ENCODE measurements at places on chromosomes 13 and 19. TPM values are rescaled to one million over a fixed set of nuclear protein-coding genes. Genes with fewer than 3 reads are reported as not detected.

APBA3 gene
- total RNA-seq: 42.9 TPM

HDGFL2 gene
- 20.5 TPM for total RNA-seq

FXYD1 gene
- 12.7 TPM for total RNA-seq

PSG7 gene
- total RNA-seq: not detected

CASP14 gene
- not detected for total RNA-seq

DNA sequence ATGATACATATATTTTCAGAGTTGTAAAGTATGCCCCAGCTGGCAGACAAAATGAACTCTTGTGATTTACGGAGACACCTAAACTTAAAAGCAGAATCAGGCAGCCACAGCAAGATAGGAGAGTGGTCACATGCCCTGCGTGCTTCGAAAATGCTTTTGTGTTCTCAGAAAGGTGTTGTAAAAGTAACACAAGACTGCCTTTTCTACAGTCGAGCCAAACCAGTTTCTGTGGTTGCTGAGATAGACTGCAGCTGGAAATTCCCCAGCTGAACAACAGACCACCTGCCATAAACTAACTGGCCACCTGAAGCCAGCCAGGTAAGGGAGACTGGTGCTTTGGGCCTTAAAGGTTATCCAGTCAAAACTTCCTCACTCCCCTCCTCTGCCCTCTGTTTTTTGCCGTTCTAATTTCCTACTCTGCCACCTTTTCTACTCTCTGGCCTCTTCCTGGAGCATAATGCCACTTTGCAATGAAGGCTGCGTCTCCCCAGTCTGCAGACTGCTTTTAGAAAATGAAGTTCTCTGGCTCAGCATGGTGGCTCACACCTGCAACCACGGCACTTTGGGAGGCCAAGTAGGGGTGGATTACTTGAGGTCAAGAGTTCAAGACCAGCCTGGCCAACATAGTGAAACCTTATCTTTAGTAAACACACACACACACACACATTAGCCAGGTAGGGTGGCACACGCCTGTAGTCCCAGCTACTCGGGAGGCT lies 381.2 kb upstream of the SLITRK1 start:
- H3K4me3 ChIP-seq: no peak overlapping the region
- DNase-seq: no peak
- H3K27me3 ChIP-seq: no peaks in the 10 kb centered on the region
- H3K36me3 ChIP-seq: no peaks in the 10 kb centered on the region
- no peaks in the 10 kb centered on the region for H3K4me1 ChIP-seq

GRCh38 chr19:45645068-45645630 lies 6.0 kb upstream of the EML2 start:
- H3K36me3 ChIP-seq: no peaks in the 10 kb centered on the region
- H3K4me3 ChIP-seq: peak overlapping the region; percentile 40
- H3K4me1 ChIP-seq: peaks cover 43% of the 10 kb centered on the region
- no peak overlapping the region for H3K27ac ChIP-seq
- DNase-seq: no peak

- H3K27me3 ChIP-seq: no peaks in the 10 kb centered on the region
- H3K36me3 ChIP-seq: no peaks in the 10 kb centered on the region
- no peak overlapping the region for H3K27ac ChIP-seq
- no peak for DNase-seq
- H3K4me1 ChIP-seq: peaks cover 10% of the 10 kb centered on the region
Observed at GRCh38 chr13:24629320-24629719, 50.9 kb upstream of the ATP12A start.

GRCh38 chr19:14383661-14384555 lies 2.7 kb downstream of the ADGRE5 start:
- H3K4me1 ChIP-seq: peaks cover 38% of the 10 kb centered on the region
- no peaks in the 10 kb centered on the region for H3K36me3 ChIP-seq
- no peak for DNase-seq
- peak overlapping the region; percentile 87 for H3K27ac ChIP-seq
- peak overlapping the region; percentile 68 for H3K4me3 ChIP-seq
- no peaks in the 10 kb centered on the region for H3K27me3 ChIP-seq

- no peaks in the 10 kb centered on the region for H3K36me3 ChIP-seq
- no peak overlapping the region for H3K27ac ChIP-seq
- no peaks in the 10 kb centered on the region for H3K4me1 ChIP-seq
- DNase-seq: no peak
- no peaks in the 10 kb centered on the region for H3K27me3 ChIP-seq
Observed at GRCh38 chr13:72462726-72463125, 264.7 kb downstream of the MZT1 start.

GRCh38 chr13:106551751-106552150 lies 16.2 kb downstream of the ARGLU1 start:
- no peak overlapping the region for H3K4me3 ChIP-seq
- no peak for DNase-seq
- no peak overlapping the region for H3K27ac ChIP-seq
- no peaks in the 10 kb centered on the region for H3K4me1 ChIP-seq
- no peaks in the 10 kb centered on the region for H3K27me3 ChIP-seq

DNA sequence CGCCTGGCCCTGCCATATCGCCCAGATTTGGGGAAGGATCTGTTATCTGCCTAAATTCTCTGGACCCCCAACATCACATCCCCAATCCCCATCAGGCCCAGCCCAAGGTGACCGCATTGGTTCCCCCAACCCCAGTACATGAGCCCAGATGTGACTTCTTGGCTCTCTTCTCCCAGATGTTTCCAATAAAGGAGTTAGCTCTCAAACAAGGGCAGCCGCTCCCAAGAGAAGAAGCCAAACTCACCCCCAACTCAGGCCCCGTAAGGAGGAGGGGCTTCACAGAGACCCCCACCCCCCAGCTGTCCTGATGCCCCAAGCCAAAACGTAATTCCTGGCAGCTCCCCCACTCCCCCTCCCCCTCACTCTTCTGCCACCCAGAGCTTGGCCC lies 6.9 kb downstream of the FBN3 start:
- no peak overlapping the region for H3K27ac ChIP-seq
- H3K36me3 ChIP-seq: no peaks in the 10 kb centered on the region
- no peaks in the 10 kb centered on the region for H3K4me1 ChIP-seq
- no peak overlapping the region for H3K4me3 ChIP-seq

DNA sequence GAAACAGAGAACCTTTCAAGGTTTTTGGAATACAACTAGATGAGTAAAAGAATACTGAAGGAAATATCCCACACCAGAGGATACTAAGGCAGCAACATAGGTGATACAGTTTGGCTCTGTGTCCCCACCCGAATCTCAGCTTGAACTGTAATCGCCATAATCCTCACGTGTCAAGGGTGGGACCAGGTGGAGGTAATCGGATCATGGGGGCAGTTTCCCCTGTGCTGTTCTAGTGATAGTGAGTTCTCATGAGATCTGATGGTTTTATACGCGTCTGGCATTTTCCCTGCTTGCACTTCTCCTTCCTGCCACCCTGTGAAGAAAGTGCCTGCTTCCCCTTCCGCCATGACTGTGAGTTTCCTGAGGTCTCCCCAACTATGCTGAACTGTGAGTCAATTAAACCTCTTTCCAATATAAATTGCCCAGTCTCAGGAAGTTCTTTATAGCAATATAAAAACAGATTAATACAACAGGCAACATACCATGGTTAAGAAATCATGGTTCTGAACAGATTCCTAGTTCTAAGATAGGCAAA lies 97.0 kb downstream of the ABCC4 start:
- no peak for DNase-seq
- no peak overlapping the region for H3K27ac ChIP-seq
- H3K4me1 ChIP-seq: no peaks in the 10 kb centered on the region

DNA sequence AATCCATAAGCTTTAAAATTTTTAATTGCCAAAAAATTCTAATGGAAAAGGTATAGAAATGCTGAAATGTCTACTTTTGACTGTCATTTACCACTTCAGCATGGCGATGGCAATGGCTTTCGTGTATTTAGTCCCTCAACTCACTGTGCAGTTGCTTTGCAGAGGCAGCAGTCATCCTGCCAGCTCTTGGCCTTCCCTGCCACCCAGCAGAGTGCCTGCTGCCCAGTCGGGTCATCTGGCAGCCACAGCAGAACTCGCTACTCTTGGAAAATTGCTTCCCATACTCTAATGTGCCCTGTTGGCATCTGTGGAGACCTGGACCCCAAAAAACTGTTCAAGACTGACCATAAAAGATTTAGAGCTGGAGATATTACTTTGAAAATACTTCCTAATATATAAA lies 383.2 kb downstream of the UQCRFS1 start:
- H3K27ac ChIP-seq: no peak overlapping the region
- no peaks in the 10 kb centered on the region for H3K27me3 ChIP-seq
- H3K36me3 ChIP-seq: no peaks in the 10 kb centered on the region
- DNase-seq: no peak

- DNase-seq: no peak
- H3K4me3 ChIP-seq: peak within 1 kb of the TSS; percentile 5
- H3K36me3 ChIP-seq: no peaks in the 10 kb centered on the region
- H3K4me1 ChIP-seq: no peaks in the 10 kb centered on the region
- H3K27me3 ChIP-seq: no peaks in the 10 kb centered on the region
Observed at GRCh38 chr19:46471116-46471733, at the start of gene PNMA8A. Gene PNMA8A (minus strand): TSS chr19:46471563. CDS start chr19:46471035, 528 bp downstream.

GRCh38 chr13:34513526-34513925 lies 428.5 kb upstream of the NBEA start:
- H3K36me3 ChIP-seq: no peaks in the 10 kb centered on the region
- H3K4me1 ChIP-seq: no peaks in the 10 kb centered on the region
- H3K27me3 ChIP-seq: no peaks in the 10 kb centered on the region
- no peak overlapping the region for H3K27ac ChIP-seq
- H3K4me3 ChIP-seq: no peak overlapping the region

Measured in Peyer's patch (tissue), 4 donors.